ENCODE measurements at places on chromosomes 6 and 20. TPM values are rescaled to one million over a fixed set of nuclear protein-coding genes. Genes with fewer than 3 reads are reported as not detected.

GRCh38 chr6:148192310-148192709 is 150.3 kb upstream of the SASH1 start:
- H3K4me1 ChIP-seq, result no peaks in the 10 kb centered on the region
- no peak overlapping the region for H3K27ac ChIP-seq
- no peak for DNase-seq
- no peak overlapping the region for H3K4me3 ChIP-seq
- no peaks in the 10 kb centered on the region for H3K27me3 ChIP-seq

DNA sequence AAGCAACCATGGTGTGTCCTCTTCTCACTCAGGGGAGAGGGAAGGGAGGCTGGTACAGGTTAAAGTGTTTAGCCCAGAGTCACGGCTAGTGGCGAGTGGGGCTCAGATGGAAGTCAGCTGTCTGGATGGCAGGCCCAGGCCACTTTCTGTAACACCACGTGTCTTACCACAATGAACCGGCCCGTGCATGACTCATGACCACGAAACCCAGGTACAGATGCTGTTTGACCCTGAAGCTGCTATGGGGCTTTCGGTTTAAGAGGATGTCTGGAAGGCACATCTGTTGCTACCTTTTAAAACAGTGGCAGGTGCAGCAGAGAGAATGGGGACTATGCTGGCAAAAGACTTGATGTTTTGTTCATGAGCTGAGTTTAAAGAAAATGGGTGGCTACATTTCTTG is 36.5 kb upstream of the MPC1 start:
- no peak for DNase-seq
- H3K36me3 ChIP-seq, result no peaks in the 10 kb centered on the region
- peak overlapping the region; percentile 50 for H3K27ac ChIP-seq

DNA sequence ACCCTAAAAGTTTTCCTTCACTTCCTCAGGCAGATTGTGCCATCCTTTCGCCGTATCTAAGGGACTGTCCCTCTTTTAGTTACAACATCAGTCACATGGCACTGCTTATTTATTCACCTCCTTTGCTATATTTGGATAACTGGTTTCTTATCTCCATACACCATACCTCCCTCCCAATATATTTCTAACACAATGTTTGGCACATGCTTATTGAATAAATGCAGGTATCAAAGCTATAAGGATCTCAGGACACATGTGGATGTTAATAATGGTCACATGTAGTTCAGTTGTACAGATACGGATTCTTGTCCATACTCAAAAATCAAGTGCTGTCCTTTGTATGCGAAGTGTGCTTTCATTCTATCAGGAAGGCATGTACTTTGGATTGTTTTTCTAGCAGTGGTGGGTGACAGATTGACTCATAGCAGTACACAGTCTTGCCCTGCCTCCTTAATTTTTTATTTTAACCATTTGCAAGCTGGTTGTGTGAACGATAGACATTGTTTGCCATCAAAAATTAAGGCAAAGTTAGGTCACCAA is 407.1 kb upstream of the RUNX2 start:
- H3K4me1 ChIP-seq, result peaks cover 19% of the 10 kb centered on the region
- no peaks in the 10 kb centered on the region for H3K36me3 ChIP-seq
- no peaks in the 10 kb centered on the region for H3K27me3 ChIP-seq
- no peak for DNase-seq
- H3K4me3 ChIP-seq, result no peak overlapping the region

GRCh38 chr20:8287340-8287739 is 155.3 kb downstream of the PLCB1 start:
- H3K4me3 ChIP-seq, result no peak overlapping the region
- no peaks in the 10 kb centered on the region for H3K4me1 ChIP-seq
- H3K27me3 ChIP-seq, result no peaks in the 10 kb centered on the region
- DNase-seq, result no peak
- no peak overlapping the region for H3K27ac ChIP-seq
- H3K36me3 ChIP-seq, result no peaks in the 10 kb centered on the region

DNA sequence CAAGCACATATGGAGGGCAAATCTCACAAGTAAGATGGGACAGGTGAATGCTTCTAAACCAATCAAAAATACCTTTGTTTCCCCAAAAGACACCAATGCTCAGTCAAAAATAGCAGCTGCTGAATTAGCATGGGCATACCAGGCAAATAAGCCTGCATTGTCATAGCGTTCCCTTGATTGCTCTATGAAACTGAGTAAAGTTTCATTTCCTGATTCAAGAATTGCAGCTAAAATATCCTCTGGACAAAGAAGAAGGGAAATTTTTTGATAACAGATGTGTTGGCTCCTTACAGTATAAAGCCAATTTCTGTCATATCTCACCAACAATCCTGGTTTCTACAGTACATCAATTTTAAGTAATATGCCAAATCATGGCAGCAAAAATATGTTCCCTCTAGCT is 3.3 kb upstream of the TMEM14A start:
- peaks cover 15% of the 10 kb centered on the region for H3K4me1 ChIP-seq
- H3K27ac ChIP-seq, result no peak overlapping the region
- H3K27me3 ChIP-seq, result no peaks in the 10 kb centered on the region

RARS2 gene
- total RNA-seq, result 33.5 TPM

DNA sequence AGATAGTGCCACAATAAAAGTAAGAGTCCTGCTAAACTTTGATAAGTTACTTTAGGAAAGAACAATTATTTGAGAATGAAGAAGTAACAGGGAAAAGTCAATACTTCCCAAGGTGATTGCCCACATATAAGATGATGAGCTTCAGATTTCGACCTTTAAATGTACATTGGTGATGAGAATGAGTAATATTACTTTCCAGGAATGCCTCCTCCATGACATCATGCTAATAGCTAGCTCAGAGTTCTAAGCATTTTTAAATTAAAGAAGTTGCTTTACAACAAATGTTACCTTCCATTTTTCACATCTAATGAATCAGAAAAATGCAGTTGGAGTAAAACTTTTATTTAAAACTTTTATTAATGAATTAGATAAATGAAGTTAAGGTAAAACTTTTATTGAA is 22.5 kb upstream of the OPN5 start:
- no peaks in the 10 kb centered on the region for H3K4me1 ChIP-seq
- no peaks in the 10 kb centered on the region for H3K36me3 ChIP-seq
- H3K4me3 ChIP-seq, result no peak overlapping the region
- no peak for DNase-seq

- H3K36me3 ChIP-seq, result no peaks in the 10 kb centered on the region
- no peak for DNase-seq
- H3K27ac ChIP-seq, result no peak overlapping the region
- H3K27me3 ChIP-seq, result no peaks in the 10 kb centered on the region
Measured at GRCh38 chr6:6221787-6222535, 98.5 kb downstream of the F13A1 start.

WFDC10B gene
- not detected for total RNA-seq

GRCh38 chr6:103504501-103505154 is 1355.1 kb downstream of the HACE1 start:
- H3K4me1 ChIP-seq, result no peaks in the 10 kb centered on the region
- no peaks in the 10 kb centered on the region for H3K27me3 ChIP-seq
- H3K4me3 ChIP-seq, result no peak overlapping the region
- DNase-seq, result no peak
- no peaks in the 10 kb centered on the region for H3K36me3 ChIP-seq
- H3K27ac ChIP-seq, result no peak overlapping the region

DNA sequence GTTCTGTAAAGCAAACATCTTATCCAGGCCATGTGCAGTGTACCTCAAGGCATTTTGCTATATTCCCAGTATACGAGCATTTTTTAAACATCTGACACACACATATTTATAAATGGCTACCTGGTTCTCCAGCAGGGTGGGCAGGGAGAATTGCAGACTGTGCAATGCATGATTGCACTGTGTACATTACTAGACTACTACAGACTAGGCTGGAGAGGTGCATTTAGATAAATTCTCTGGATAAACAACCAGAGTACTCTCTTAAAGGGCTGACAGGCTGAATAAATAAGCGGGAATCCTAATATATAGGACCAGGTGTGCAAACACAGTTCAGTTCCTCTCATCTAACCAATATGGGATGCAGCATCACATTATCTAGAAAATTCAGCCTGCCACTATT is 428.3 kb upstream of the ARID1B start:
- no peak overlapping the region for H3K4me3 ChIP-seq
- no peaks in the 10 kb centered on the region for H3K36me3 ChIP-seq
- no peaks in the 10 kb centered on the region for H3K27me3 ChIP-seq
- H3K27ac ChIP-seq, result no peak overlapping the region
- no peaks in the 10 kb centered on the region for H3K4me1 ChIP-seq

- H3K4me1 ChIP-seq, result no peaks in the 10 kb centered on the region
- no peak overlapping the region for H3K27ac ChIP-seq
- no peaks in the 10 kb centered on the region for H3K27me3 ChIP-seq
- DNase-seq, result no peak
Measured at GRCh38 chr6:168457653-168457934, 16.6 kb downstream of the SMOC2 start.

- H3K4me1 ChIP-seq, result no peaks in the 10 kb centered on the region
- H3K4me3 ChIP-seq, result no peak overlapping the region
- no peak overlapping the region for H3K27ac ChIP-seq
- H3K36me3 ChIP-seq, result no peaks in the 10 kb centered on the region
- no peaks in the 10 kb centered on the region for H3K27me3 ChIP-seq
- DNase-seq, result no peak
Measured at GRCh38 chr20:24701027-24701426, 231.6 kb downstream of the SYNDIG1 start.

DNA sequence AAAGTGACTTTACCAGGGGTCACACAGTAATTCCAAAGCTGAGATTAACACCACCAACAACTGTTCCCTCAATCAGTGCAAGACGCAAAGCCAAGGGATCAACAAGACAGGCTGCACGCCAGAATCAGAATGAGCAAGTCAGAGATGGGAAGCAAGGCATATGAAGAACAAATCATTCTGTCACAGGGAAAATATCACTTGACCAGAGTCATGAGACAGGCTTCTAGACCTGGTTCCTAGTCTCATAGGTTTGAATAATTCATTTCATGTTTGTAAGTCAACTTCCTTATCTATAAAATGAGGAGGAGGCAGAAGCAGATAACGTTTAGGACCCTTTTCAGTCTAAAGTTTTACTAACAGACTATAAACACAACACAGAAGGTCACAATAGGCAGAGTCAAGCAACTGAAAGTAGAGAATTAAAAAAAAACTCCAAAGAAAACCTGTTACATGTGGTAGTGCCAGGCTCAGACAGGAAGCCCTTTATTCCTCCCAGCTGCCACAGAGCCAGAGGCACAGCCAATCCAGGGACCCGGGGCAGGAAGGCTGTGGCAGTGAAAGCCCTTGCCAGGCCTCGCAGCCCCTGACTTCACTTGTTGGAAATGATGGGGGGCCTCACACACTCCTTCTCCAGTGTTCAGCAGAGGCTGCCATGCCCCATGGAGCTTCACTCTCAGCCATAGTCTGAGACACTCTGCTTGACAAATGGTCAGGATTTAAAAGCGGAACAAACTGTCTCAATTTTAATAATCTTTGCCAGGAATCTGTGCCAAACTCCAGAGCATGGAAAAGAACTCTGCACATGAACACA is 29.2 kb upstream of the DST start:
- DNase-seq, result no peak
- H3K27ac ChIP-seq, result no peak overlapping the region
- no peaks in the 10 kb centered on the region for H3K36me3 ChIP-seq
- no peaks in the 10 kb centered on the region for H3K4me1 ChIP-seq

DNA sequence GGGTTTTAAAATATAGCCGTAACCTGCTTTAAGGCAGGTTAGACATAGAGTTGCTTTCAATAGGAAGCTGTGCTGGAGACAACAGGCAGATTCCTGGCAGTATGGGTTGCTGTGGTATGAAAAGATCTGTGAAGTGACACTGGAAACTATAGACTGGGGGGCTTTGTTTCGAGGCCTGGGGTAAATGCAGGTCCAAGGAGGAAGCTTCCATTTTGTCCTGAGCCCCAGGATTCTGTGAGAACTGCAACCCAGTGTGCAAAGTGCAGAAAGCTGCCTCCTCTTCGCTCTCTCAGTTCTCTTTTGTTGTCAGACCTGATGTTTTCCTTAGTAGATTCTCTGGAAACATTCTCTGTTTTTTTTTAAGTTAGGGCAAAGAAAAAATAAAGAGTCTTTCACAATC is 86.9 kb downstream of the LYRM4 start:
- peak overlapping the region; percentile 46 for H3K4me3 ChIP-seq
- H3K27me3 ChIP-seq, result no peaks in the 10 kb centered on the region
- no peak for DNase-seq

DNA sequence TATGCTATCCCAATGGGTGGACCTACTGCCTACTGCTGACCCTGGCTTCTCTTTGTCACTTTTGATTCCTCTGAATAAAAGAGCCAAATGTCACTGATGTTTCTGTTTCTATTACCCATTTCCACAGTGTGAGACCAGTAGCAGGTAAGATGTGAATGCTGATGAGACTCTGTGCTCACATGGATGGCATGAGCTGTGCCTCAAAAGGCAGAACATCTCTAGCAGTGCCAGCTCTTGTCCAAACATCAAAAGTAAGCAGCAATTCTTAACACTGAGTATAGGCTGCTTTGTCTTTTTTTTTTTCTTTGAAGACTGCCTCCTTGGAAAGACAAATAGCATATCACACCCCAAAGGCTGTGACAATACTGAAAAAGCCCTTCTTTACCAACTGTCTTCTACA is 459.2 kb upstream of the RUNX2 start:
- no peak overlapping the region for H3K27ac ChIP-seq
- no peaks in the 10 kb centered on the region for H3K27me3 ChIP-seq
- no peaks in the 10 kb centered on the region for H3K4me1 ChIP-seq
- no peaks in the 10 kb centered on the region for H3K36me3 ChIP-seq
- DNase-seq, result no peak

- no peaks in the 10 kb centered on the region for H3K4me1 ChIP-seq
- H3K4me3 ChIP-seq, result no peak overlapping the region
- H3K27ac ChIP-seq, result no peak overlapping the region
- DNase-seq, result no peak
- H3K36me3 ChIP-seq, result no peaks in the 10 kb centered on the region
Measured at GRCh38 chr6:120173250-120173649, 823.7 kb upstream of the MAN1A1 start.

- H3K36me3 ChIP-seq, result no peaks in the 10 kb centered on the region
- H3K4me1 ChIP-seq, result no peaks in the 10 kb centered on the region
Measured at GRCh38 chr6:39908838-39909583, 25.3 kb downstream of the MOCS1 start.

OR2J3 gene
- not detected for total RNA-seq

PGBD1 gene
- 1.1 TPM for total RNA-seq
